Thoracic aorta (tissue), 2 donors: ENCODE measurements at places on chromosomes 1 and 21. TPM values are rescaled to one million over a fixed set of nuclear protein-coding genes. Genes with fewer than 3 reads are reported as not detected.

SYT2 gene
- total RNA-seq: not detected

ADORA1 gene
- total RNA-seq: not detected

PROK1 gene
- 0.27 TPM for total RNA-seq

AMY1C gene
- total RNA-seq: not detected

TRNP1 gene
- total RNA-seq: 26.4 TPM

S100A9 gene
- total RNA-seq: 478 TPM

TMEM183A gene
- total RNA-seq: 72.6 TPM

ESPN gene
- total RNA-seq: not detected

JAM2 gene
- total RNA-seq: 20.9 TPM

LRRC7 gene
- 0.35 TPM for total RNA-seq

PTPN22 gene
- 6.6 TPM for total RNA-seq

LCE1C gene
- 2.8 TPM for total RNA-seq

NR5A2 gene
- total RNA-seq: 3.6 TPM

SEMA4A gene
- 12.7 TPM for total RNA-seq

LCE1B gene
- total RNA-seq: not detected

FAM72B gene
- 0.42 TPM for total RNA-seq

TACSTD2 gene
- 6.9 TPM for total RNA-seq

CLEC20A gene
- total RNA-seq: not detected

C1orf52 gene
- total RNA-seq: 20.7 TPM

GNG4 gene
- not detected for total RNA-seq

REN gene
- not detected for total RNA-seq

PGLYRP4 gene
- not detected for total RNA-seq

TRPM2 gene
- total RNA-seq: 12.9 TPM

TTLL7 gene
- total RNA-seq: 66.1 TPM

FCRL6 gene
- not detected for total RNA-seq

HCRTR1 gene
- not detected for total RNA-seq

SERBP1 gene
- 274 TPM for total RNA-seq

MYCL gene
- 0.42 TPM for total RNA-seq

APOBEC4 gene
- total RNA-seq: not detected

PTPRU gene
- 28.7 TPM for total RNA-seq
